Stimulated activated CD4-positive, alpha-beta T cell treated with anti-CD3 and anti-CD28 coated beads, Interleukin-15, amount 100 ng/mL, for 1 hour (primary cell): ENCODE measurements at places on chromosomes 11 and 22.

DNA sequence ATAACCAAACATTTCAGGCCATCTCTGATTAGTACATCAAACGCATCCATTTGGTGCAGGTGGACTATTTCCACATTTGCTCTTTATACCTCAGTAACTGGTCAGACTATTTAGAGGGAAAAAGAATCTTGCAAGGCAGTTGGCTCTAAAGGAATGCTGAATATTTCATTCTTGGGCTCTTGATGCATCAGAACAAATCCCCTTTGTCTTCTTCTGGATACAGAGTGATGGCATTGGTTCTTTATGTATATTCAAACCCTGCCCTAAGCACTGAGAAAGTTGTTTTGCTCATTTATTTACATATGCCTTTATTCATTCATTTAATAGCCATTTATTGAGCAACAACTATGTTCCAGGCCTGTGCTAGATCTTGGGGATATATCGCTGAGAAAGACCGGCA is 31.1 kb upstream of the RAB30 start:
- no peak for DNase-seq

- DNase-seq: no peak
Observed at GRCh38 chr11:3203221-3204043, 15.2 kb downstream of the MRGPRG start.

DNA sequence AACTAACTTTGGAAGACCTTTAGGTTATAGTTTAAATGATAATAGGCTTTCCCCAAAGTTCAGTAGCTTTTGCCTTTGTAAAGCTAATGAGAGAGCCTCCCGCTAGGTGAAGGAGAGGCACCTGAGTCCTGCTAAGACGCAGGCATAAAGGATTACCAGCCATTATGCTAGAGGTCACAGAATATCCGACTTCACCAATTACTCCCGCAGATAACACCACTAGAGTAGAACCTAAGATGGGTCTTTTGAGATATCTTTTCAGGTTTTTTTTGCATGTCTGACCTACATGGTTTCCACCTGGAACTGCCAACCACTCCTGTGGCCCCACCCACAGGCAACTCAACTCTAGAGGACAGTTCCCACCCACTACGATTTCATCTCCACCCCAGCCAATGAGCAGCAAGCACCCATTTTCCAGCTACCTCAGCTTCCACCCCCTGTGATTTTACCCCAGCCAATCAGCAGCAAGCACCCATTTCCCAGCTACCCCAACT is 314.3 kb downstream of the BRD1 start:
- DNase-seq: no peak

GRCh38 chr22:37897807-37898206 is 8.3 kb upstream of the MICALL1 start:
- no peak for DNase-seq

DNA sequence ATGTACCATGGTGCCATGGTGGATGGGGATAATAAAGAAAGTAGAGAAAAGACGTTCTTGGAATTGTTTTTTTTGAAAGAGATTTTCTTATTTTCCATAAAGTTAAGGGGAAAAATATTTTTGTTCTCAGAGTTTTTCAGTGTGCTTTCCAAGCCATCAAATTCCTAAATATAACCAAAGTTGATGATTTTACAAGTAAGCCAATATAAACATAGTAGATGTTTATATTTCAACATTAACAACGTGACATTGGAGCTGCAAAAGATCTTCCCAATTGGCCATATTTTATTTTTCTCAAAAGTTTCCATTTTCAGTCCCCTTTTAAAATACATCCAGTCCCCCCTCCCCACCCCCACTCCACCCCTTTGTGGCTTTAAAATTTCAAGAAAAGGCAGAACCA is 80.9 kb upstream of the PICALM start:
- no peak for DNase-seq

GRCh38 chr11:34583818-34584217 is 37.1 kb upstream of the EHF start:
- DNase-seq: no peak

DNA sequence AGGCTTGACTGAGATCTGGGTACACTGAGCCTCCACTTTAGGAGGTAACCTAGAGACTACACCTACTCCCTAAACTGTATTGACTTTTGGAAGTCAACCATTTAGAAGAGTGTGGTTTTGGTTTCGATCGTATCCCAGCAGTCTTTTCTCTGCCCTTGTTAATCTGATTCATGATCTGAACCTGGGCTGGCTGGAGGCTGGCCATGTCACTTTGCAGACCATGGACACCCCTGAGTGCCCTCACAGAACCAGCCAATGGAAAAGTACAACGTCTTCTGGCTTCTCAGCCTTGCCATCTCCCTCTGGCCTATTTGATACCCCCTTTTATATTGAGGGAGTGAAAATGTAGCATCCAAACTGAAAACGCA is 10.8 kb downstream of the EHF start:
- DNase-seq: no peak

DNA sequence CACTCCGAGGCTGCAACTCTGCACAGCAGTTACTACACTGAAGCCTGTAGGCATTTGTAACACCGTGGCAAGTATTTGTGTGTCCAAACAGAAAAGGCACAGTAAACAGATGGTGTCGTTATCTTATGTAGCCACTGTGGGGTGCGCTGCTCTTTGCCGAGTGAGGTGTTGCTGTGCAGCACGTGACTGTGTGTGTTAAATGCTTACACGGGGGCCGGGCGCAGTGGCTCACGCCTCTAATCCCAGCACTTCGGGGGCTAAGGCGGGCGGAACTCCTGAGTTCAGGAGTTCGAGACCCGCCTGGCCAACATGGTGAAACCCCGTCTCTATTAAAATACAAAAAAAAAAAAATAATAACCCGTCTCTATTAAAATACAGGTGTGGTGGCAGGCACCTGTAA is 11.5 kb downstream of the ZBED4 start:
- no peak for DNase-seq

DNA sequence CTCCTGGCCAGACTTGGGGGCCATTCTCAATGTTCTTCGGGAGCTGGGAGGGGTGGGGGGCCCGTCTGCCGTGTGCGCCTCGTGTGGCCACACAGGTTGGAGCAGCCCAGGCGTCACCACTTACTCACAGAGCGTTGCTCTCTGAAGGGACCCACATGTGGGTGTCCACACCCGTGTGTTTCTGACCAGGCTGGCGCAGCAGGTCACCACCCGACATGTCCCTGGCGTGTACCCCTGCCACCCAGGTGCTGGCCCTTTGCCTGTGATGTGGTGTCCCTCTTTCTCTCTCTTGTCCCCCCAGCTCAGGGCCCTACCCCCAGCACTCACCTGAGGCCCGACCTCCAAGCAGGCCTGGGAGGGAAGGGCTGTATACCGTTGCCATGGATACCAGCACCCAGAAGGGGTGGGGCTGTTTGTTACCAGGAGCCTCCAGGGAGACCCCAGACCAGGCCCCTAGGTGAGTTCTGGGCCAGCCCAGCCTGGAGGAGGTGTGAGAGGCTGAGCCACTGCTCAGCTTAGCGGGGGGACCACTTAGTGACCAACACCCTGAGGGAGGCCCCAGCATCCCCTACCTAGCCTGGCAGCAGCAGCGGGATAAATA is 1.4 kb downstream of the LMNTD2 start:
- DNase-seq: no peak

DNA sequence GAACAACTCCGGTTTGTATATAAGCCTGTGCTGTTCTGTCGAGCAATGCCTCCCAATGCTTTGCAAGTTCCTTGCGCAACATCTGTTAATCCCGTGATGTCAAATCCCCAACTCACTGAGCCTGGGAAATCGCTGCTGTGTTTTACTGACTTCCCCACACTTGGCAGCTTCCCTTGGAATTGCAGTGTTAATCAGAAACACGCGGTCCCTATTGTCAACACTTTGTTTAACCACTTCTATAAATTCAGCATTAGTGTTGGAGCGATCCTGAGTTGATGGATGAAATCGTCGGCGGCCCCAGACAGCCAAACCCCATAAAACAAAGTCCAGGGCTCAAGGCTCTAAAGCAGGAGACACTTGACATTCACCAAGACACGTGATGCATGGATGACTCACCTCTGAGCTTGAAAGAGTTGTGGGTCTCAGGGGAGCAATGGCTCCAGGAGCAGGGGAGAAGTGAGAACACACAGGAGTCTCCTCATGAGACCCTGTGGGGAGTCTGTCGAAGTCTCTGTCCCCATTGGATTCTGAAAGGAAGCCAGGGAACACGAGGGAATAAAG is 555.3 kb downstream of the MIAT start:
- no peak for DNase-seq

DNA sequence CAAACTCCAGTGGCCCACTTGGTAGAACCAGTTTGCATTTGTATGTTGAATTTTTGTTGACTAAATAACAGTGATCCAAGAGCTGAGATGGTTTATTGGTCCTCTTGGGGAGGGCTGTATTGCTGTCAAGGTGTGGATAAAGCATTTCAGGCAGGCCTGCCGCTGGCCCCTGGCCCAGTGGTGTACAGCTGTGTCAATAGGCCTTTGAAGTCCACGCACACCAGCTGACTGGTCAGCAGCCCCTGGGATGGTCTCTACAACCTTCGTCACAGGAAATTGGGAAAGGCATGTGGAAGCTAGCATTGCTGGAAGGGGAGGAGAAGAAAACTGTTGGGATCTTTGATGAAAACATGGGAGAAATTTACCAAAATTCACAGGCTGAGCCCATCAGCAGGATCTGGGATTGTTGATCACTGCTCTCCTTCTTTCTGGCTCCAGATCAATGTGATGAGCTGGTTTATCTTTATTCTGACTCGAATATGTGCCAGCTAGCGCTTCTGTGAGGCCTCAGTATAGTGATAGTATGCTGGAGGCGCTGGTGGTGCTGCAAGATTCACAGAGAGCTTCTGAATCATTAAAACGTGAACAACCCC is 12.5 kb upstream of the E2F8 start:
- DNase-seq: no peak

GRCh38 chr22:40182231-40182835 is 4.6 kb downstream of the TNRC6B start:
- no peak for DNase-seq

DNA sequence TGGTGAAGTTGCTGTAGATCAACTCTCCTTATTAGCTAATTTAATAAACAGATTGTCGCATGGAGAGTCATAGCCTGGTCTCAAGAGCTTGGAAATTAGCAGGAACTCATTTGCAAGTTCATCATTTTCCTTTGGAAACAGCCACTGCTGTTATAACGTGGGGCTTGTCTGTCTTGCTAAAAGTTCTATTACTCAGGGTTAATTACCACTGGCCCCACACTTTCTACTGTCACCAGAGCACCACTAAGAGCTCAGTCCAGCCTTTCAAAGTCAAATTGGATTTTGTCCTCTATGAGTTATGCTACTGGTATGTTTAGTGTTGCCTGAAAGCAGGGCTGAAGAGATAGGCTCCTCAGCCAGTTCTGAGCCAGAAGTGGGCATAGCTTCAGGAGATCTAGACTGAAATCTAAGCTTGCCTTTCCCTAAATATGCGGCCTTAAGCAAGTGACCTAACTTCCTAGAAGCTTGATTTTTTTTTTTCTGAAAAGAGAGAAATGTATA is 292.2 kb downstream of the INSC start:
- no peak for DNase-seq

DNA sequence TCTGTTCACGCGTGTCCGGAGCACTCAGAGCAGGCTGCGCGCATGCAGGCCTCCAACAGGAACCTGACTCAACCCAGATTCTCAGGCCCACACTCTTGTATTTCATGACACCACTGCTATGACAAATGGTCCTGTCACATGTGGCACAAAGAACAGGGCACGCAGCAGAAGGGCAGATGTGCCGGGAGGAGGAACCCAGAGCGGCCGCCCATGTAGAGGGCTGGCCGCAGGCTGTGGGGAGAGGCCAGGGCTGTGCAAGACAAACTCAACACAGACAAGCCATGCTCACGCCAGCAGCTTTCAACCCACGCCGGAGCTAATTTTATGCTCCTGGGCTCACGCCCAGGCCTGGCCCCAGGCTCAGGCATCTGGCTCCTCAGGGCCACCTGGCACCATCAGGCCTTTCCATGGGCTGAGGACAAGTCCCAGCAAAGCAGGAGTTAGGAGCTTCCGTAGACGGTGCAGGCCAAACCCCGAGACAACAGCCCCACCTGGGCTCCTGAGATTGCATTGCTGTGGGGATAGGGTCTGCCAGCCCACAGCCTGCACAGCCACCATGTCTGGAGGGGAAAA is 40.0 kb downstream of the DUSP8 start:
- DNase-seq: no peak

DNA sequence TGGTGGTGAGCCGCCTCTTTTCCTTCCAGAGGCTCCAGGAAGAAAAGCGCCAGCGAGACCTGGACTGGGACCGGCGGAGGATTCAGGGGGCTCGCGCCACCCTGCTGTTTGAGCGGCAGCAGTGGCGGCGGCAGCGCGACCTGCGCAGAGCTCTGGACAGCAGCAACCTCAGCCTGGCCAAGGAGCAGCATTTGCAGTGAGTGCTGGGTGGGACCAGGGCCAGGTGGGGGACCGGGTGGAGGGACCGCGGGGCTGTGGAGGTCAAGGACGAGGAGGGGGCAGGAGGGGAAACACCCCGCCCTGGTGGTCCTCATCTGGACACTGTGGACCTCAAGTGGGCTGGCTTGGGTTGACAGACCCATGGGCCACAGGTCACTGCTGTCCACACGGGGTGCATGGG is 17.4 kb downstream of the RIBC2 start:
- no peak for DNase-seq

- DNase-seq: no peak
Observed at GRCh38 chr11:65389294-65389980, 3.0 kb downstream of the FRMD8 start.

DNA sequence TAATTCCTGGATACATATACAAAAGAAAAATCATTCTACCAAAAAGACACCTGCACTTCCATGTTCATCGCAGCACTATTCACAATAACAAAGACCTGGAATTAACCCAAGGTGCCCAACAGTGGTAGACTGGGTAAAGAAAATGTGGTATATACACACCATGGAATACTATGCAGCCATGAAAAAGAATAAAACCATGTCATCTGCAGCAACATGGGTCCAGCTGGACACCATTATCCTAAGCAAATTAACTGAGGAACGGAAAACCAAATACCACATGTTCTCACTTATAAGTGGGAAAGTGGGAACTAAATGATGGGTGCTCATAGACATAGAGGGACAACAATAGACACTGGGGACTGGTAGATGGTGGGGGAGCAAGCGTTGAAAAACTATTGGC is 4.5 kb downstream of the TRPM5 start:
- DNase-seq: no peak

DNA sequence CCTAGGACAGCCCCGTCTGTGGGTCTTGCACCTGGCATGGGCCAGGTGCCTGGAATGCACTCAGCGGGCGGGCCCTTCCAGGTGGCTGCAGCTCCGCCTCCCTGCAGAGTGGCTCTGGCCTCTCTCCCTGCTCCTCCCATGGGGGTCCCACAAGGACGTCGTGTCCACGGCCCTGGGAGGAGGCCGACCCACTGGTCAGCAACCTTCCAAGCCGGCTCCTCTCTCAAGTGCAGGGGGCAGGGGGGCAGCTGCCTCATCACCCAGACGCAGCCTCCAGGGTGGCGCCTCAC is 41.9 kb downstream of the CERK start:
- no peak for DNase-seq
